ENCODE measurements at places on chromosomes 3 and 15.

GRCh38 chr15:70775160-70775559, 11.8 kb upstream of the UACA start:
- no peaks in the 10 kb centered on the region for H3K4me1 ChIP-seq
- H3K27me3 ChIP-seq: no peaks in the 10 kb centered on the region
- H3K27ac ChIP-seq: no peak overlapping the region
- no peaks in the 10 kb centered on the region for H3K36me3 ChIP-seq
- no peak for DNase-seq

DNA sequence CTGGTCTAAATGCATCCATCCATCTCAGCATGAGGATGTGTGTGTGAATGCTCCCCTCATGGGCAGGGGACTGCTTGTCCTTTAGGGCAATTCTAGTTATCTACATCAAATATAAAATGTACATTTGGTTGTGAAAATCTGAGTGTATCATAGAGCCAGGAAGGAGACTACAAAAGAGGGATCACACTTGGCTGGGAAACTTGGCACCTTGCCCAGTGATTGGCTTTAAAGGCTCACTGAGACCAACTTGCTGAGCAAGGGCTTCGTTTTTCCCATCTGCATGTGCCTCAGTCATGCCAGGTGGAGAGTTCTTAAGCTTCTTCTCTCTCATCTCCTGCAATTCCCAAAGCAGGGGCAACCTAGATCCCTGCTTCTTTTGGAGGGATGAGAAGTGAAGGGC, 5.2 kb downstream of the CAPN3 start:
- H3K4me3 ChIP-seq: no peak overlapping the region
- DNase-seq: no peak
- no peak overlapping the region for H3K27ac ChIP-seq

- no peaks in the 10 kb centered on the region for H3K36me3 ChIP-seq
- no peak for DNase-seq
- H3K4me3 ChIP-seq: no peak overlapping the region
These were observed 8.9 kb downstream of the EPHB3 start for GRCh38 chr3:184570489-184570888.

- H3K27me3 ChIP-seq: no peaks in the 10 kb centered on the region
- no peaks in the 10 kb centered on the region for H3K36me3 ChIP-seq
- peaks cover 5% of the 10 kb centered on the region for H3K4me1 ChIP-seq
- no peak overlapping the region for H3K4me3 ChIP-seq
- DNase-seq: no peak
These were observed 15.9 kb upstream of the PLXND1 start for GRCh38 chr3:129622226-129622874.

GRCh38 chr3:141680620-141681389, 57.3 kb upstream of the RNF7 start:
- peak; percentile 41 for DNase-seq
- no peaks in the 10 kb centered on the region for H3K36me3 ChIP-seq
- H3K4me1 ChIP-seq: no peaks in the 10 kb centered on the region
- H3K4me3 ChIP-seq: no peak overlapping the region
- H3K27ac ChIP-seq: no peak overlapping the region

DNA sequence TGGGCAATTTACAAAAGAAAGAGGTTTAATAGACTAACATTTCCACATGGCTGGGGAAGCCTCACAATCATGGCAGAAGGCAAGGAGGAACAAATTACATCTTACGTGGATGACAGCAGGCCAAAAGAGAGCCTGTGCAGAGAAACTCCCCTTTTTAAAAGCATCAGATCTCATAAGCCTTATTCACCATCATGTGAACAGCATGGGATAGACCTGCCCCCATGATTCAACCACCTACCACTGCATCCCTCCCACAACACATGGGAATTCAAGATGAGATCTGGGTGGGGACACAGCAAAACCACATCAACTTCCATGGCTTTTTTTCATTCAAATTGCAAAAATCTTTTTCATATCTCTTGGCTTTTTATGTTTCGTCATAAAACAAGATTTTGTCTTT, 67.6 kb upstream of the GADL1 start:
- H3K4me3 ChIP-seq: no peak overlapping the region
- no peaks in the 10 kb centered on the region for H3K36me3 ChIP-seq

GRCh38 chr15:63556246-63556645, 40.9 kb upstream of the FBXL22 start:
- H3K4me1 ChIP-seq: peaks cover 15% of the 10 kb centered on the region
- no peaks in the 10 kb centered on the region for H3K27me3 ChIP-seq
- H3K36me3 ChIP-seq: peaks cover 22% of the 10 kb centered on the region
- no peak overlapping the region for H3K4me3 ChIP-seq
- H3K27ac ChIP-seq: no peak overlapping the region

- H3K4me1 ChIP-seq: no peaks in the 10 kb centered on the region
- H3K4me3 ChIP-seq: no peak overlapping the region
- H3K36me3 ChIP-seq: no peaks in the 10 kb centered on the region
- no peak for DNase-seq
- H3K27me3 ChIP-seq: no peaks in the 10 kb centered on the region
These were observed 297.1 kb upstream of the MEIS2 start for GRCh38 chr15:37397266-37398022.

GRCh38 chr15:69826819-69827175, 270.9 kb downstream of the TLE3 start:
- no peak for DNase-seq
- no peaks in the 10 kb centered on the region for H3K36me3 ChIP-seq
- H3K4me1 ChIP-seq: no peaks in the 10 kb centered on the region
- no peak overlapping the region for H3K27ac ChIP-seq

- peaks cover 28% of the 10 kb centered on the region for H3K36me3 ChIP-seq
- no peak overlapping the region for H3K4me3 ChIP-seq
- no peaks in the 10 kb centered on the region for H3K27me3 ChIP-seq
- H3K27ac ChIP-seq: no peak overlapping the region
- DNase-seq: no peak
These were observed 36.9 kb downstream of the ATP13A3 start for GRCh38 chr3:194449913-194450312.

- DNase-seq: no peak
- H3K4me1 ChIP-seq: no peaks in the 10 kb centered on the region
- H3K4me3 ChIP-seq: no peak overlapping the region
- peaks cover 2% of the 10 kb centered on the region for H3K36me3 ChIP-seq
- no peak overlapping the region for H3K27ac ChIP-seq
These were observed 12.5 kb downstream of the MRPS25 start for GRCh38 chr3:15052335-15053242.

- H3K4me3 ChIP-seq: no peak overlapping the region
- H3K27me3 ChIP-seq: no peaks in the 10 kb centered on the region
- H3K36me3 ChIP-seq: no peaks in the 10 kb centered on the region
- H3K27ac ChIP-seq: no peak overlapping the region
These were observed 4.5 kb downstream of the HDC start for GRCh38 chr15:50260969-50261496.

GRCh38 chr15:33515121-33515520, 204.4 kb downstream of the RYR3 start:
- H3K4me1 ChIP-seq: no peaks in the 10 kb centered on the region
- no peaks in the 10 kb centered on the region for H3K27me3 ChIP-seq
- no peak overlapping the region for H3K4me3 ChIP-seq

- H3K4me1 ChIP-seq: no peaks in the 10 kb centered on the region
- no peak overlapping the region for H3K4me3 ChIP-seq
- H3K27me3 ChIP-seq: no peaks in the 10 kb centered on the region
These were observed 175.6 kb upstream of the RASGRP1 start for GRCh38 chr15:38740206-38740605.

- no peak for DNase-seq
- H3K27me3 ChIP-seq: no peaks in the 10 kb centered on the region
- no peaks in the 10 kb centered on the region for H3K4me1 ChIP-seq
- no peaks in the 10 kb centered on the region for H3K36me3 ChIP-seq
- H3K27ac ChIP-seq: no peak overlapping the region
These were observed 288.8 kb downstream of the FEZF2 start for GRCh38 chr3:62084558-62084957.

GRCh38 chr3:196012481-196012880, 69.4 kb downstream of the TFRC start:
- no peak for DNase-seq
- H3K27ac ChIP-seq: no peak overlapping the region
- no peaks in the 10 kb centered on the region for H3K4me1 ChIP-seq
- H3K4me3 ChIP-seq: no peak overlapping the region

GRCh38 chr3:133742351-133743091, 3.7 kb upstream of the TF start:
- no peak overlapping the region for H3K4me3 ChIP-seq
- no peak for DNase-seq
- H3K4me1 ChIP-seq: no peaks in the 10 kb centered on the region
- H3K36me3 ChIP-seq: no peaks in the 10 kb centered on the region
- H3K27ac ChIP-seq: no peak overlapping the region
- no peaks in the 10 kb centered on the region for H3K27me3 ChIP-seq

DNA sequence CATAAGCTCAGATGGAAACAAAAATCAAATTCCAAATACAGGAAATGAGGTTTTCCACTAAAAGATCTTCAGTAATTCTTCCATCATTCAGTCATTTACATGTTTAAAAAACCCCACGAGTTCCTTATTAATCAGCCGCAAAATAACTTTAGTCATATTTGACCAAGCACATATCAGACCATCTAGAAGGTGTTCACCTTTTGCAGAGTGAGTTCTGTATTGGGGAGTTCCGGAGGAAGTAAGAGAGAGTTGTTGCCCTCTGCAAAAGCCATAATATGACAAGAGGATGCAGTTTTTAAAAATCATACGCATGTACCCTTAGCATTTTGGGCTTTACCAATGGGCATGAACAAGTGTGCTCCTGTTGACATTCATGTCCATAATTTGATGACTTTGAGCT, 61.6 kb downstream of the CCR1 start:
- no peak overlapping the region for H3K27ac ChIP-seq
- DNase-seq: no peak
- no peaks in the 10 kb centered on the region for H3K36me3 ChIP-seq
- H3K4me1 ChIP-seq: no peaks in the 10 kb centered on the region

GRCh38 chr3:132723024-132723950, 1.1 kb upstream of the NPHP3 start:
- DNase-seq: no peak
- H3K4me1 ChIP-seq: peaks cover 4% of the 10 kb centered on the region
- peak overlapping the region; percentile 81 for H3K4me3 ChIP-seq
- no peaks in the 10 kb centered on the region for H3K27me3 ChIP-seq
- no peaks in the 10 kb centered on the region for H3K36me3 ChIP-seq
- H3K27ac ChIP-seq: peak overlapping the region; percentile 64

DNA sequence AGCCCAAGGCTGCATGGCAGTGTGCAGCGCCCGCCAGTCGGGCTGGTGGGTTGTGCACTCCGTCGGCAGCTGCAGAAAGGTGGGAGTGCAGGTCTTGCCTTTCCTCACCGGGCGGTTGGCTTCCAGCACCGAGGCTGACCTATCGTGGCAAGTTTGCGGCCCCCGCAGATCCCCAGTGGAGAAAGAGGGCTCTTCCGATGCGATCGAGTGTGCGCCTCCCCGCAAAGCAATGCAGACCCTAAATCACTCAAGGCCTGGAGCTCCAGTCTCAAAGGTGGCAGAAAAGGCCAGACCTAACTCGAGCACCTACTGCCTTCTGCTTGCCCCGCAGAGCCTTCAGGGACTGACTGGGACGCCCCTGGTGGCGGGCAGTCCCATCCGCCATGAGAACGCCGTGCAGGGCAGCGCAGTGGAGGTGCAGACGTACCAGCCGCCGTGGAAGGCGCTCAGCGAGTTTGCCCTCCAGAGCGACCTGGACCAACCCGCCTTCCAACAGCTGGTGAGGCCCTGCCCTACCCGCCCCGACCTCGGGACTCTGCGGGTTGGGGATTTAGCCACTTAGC, 4.3 kb downstream of the ISL2 start:
- no peaks in the 10 kb centered on the region for H3K4me1 ChIP-seq
- DNase-seq: peak; percentile 62
- H3K27me3 ChIP-seq: peaks cover 75% of the 10 kb centered on the region

DNA sequence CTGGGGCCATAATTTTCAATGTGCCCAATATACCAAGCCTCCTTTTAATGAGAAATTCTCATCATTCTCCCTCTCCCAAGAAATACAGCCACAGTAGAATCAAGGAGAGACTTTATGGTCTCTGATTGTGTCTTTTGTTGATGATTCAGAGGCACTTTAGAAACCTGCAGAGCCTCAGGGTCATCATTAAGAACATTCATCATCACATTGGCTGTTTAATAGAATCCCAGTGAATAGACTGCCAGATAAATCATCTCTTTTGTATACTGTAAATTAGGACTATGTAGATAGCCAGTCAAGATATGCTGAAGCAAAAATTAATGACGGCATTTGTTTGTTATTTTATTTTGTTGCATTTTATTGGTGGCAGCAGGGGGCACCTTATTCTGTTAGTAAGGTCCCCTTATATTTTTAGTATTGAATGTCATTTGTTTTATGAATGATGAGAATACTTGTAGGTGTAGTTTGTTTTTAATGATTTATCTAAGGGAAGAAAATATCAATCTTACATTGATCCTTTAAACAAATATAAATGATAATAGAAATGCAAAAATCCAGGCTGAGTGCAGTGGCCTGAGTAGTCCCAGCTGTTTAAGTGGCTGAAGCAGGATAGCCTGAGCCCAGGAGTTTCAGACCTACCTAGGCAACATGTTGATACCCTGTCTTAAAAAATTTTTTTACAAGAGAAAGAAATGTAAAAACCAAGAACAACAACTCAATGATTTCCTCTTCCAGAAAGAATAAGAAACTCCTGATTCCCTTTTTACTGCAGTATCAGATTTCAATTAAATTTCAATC, 138.8 kb downstream of the ZBBX start:
- no peak overlapping the region for H3K27ac ChIP-seq
- H3K27me3 ChIP-seq: no peaks in the 10 kb centered on the region
- no peak overlapping the region for H3K4me3 ChIP-seq
- H3K36me3 ChIP-seq: no peaks in the 10 kb centered on the region
- DNase-seq: no peak

GRCh38 chr15:86399041-86399954, 319.6 kb downstream of the AGBL1 start:
- DNase-seq: no peak
- H3K4me3 ChIP-seq: no peak overlapping the region
- no peak overlapping the region for H3K27ac ChIP-seq
- no peaks in the 10 kb centered on the region for H3K27me3 ChIP-seq

- no peak overlapping the region for H3K4me3 ChIP-seq
- DNase-seq: no peak
- H3K4me1 ChIP-seq: no peaks in the 10 kb centered on the region
- no peak overlapping the region for H3K27ac ChIP-seq
- no peaks in the 10 kb centered on the region for H3K36me3 ChIP-seq
These were observed 704.7 kb downstream of the GRM7 start for GRCh38 chr3:7565574-7565973.

- no peaks in the 10 kb centered on the region for H3K27me3 ChIP-seq
- no peak overlapping the region for H3K27ac ChIP-seq
- H3K4me1 ChIP-seq: no peaks in the 10 kb centered on the region
- no peak for DNase-seq
- H3K36me3 ChIP-seq: peaks cover 52% of the 10 kb centered on the region
These were observed 52.9 kb downstream of the TRPM7 start for GRCh38 chr15:50633653-50634052.

GRCh38 chr3:57006179-57006657, 54.2 kb upstream of the SPATA12 start:
- DNase-seq: no peak
- peaks cover 19% of the 10 kb centered on the region for H3K4me1 ChIP-seq
- no peaks in the 10 kb centered on the region for H3K36me3 ChIP-seq
- H3K27ac ChIP-seq: peak overlapping the region; percentile 64
